ENCODE measurements at places on chromosomes 12 and 14.

- DNase-seq: no peak
These were observed 117.2 kb downstream of the TMX1 start for GRCh38 chr14:51357250-51357649.

DNA sequence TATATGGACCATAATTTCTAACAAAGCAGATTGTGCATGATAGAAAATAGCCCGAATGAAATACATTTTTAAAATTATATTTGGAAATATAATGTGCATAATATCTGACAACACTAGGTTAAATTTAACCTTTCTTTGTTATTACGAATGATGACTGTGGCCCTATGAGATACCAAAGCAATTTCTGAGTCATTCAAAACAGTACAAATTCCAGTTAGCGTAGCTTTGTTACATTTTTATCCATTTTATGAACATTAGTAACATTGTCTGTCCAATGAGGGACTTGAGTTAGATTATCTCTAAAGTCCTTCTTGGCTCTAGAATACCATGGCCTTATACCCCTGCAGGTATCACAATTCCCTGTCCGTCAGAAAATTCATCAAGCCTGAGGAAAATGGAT, 39.0 kb upstream of the REP15 start:
- DNase-seq: no peak

GRCh38 chr12:118637767-118638370, 261.5 kb downstream of the SUDS3 start:
- no peak for DNase-seq

- DNase-seq: no peak
These were observed 890.2 kb downstream of the FLRT2 start for GRCh38 chr14:86420131-86420530.

DNA sequence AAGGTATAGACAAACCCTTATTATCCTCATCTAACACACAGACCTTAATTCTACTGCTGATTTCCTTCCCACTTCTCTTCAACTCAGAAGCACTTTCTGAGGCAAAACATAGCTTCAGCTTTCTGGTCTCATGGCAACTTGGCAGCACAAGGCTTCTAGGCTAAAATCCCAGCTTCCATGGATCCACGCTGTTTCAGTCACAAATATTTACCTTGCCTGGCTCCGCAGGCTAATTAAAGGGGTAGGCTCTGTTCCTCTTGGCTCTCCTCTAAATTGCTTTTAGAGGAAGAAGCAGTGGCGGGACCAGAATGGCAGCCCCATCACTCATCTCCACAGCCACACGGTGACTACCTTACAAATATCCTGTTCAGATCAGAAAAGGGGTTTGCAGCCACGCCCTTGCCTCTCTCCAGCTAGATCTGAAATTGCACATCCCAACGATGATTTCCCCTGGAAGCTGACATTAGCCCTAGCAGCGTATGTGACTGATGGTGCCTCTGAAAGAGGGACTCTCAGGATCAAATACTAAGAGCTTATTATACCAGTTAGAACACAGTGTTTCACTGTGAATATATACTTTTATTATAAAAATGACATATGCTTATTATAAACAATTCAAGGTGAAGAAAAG, 221.5 kb upstream of the NUDT4 start:
- DNase-seq: no peak

GRCh38 chr12:59834659-59835474, 239.0 kb downstream of the SLC16A7 start:
- peak; percentile 37 for DNase-seq

DNA sequence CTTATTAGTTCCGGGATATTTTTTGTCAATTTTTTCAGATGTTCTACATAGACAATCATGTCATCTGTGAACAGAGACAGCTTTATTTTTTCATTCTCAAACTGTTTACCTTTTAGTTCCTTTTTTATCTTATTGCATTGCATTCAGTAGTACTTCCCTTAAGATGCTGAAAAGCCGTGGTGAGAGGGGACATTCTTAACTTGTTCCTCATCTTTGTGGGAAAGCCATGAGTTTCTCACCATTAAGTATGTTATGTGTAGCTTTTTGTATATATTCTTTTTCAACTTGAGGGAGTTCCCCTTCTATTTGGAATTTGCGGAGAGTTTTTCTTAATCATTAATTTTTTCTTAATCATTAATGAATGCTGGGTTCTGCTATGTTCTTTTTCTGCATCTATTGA, 1727.1 kb upstream of the SEL1L start:
- DNase-seq: no peak

- DNase-seq: no peak
These were observed 49.9 kb upstream of the BBS10 start for GRCh38 chr12:76398106-76398505.

GRCh38 chr12:90303771-90304170, 595.1 kb upstream of the ATP2B1 start:
- no peak for DNase-seq
